ENCODE measurements at places on chromosomes 2 and 18.

GRCh38 chr18:47936952-47937351 lies 6.5 kb upstream of the SMAD2 start:
- no peak for DNase-seq

GRCh38 chr2:222169346-222169745 lies 129.5 kb downstream of the PAX3 start:
- no peak for DNase-seq

- no peak for DNase-seq
Measured at GRCh38 chr2:226839951-226840350, 4.1 kb downstream of the RHBDD1 start.

- DNase-seq = no peak
Measured at GRCh38 chr2:232053777-232054176, 92.3 kb downstream of the DIS3L2 start.

GRCh38 chr2:37779611-37780386 lies 108.4 kb upstream of the CDC42EP3 start:
- DNase-seq = no peak

All from stimulated activated CD8-positive, alpha-beta memory T cell treated with anti-CD3 and anti-CD28 coated beads, Interleukin-7, amount 100 ng/mL, for 1 hour (primary cell).